Common myeloid progenitor, CD34-positive (primary cell): ENCODE measurements at places on chromosomes 3 and 15.

GRCh38 chr3:118497274-118497673, 537.4 kb downstream of the IGSF11 start:
- DNase-seq = no peak

DNA sequence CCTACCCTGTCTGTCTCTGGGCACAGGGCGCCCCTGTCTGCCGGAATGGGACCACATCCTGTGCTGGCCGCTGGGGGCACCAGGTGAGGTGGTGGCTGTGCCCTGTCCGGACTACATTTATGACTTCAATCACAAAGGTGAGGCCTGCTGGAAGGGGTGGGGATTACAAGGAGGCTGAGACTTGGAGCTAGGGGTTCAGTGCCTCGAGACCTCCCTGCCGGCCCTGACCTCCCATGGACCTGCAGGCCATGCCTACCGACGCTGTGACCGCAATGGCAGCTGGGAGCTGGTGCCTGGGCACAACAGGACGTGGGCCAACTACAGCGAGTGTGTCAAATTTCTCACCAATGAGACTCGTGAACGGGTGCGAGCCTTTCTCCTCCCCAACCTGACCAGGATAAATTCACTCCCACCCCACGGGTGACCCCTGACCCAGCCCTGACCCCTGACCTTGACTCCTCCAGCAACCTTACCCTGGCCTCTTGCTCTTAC, 20.4 kb downstream of the PTH1R start:
- no peak for DNase-seq

DNA sequence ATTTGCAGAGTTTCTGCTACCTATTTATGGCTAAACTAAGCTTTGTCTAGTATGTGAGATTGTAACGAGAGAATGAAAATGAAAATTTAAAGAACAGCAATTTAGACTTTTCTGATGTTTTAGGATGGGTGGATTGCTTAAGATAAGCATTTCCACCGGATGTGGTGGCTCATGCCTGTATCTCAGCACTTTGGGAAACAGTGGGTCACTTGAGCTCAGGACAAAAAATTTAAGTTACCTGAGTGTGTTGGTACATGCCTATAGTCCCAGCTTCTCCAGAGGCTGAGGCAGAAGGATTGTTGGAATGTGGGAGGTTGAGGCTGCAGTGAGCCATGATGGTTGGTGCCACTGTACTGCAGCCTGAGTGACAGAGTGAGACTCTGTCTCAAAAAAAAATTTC, 3.3 kb downstream of the PPP4R2 start:
- peak; percentile 31 for DNase-seq

- DNase-seq = no peak
Measured at GRCh38 chr15:55685286-55685685, 57.7 kb downstream of the PRTG start.

GRCh38 chr3:196966526-196967401, 1.9 kb downstream of the PIGZ start:
- DNase-seq = no peak

DNA sequence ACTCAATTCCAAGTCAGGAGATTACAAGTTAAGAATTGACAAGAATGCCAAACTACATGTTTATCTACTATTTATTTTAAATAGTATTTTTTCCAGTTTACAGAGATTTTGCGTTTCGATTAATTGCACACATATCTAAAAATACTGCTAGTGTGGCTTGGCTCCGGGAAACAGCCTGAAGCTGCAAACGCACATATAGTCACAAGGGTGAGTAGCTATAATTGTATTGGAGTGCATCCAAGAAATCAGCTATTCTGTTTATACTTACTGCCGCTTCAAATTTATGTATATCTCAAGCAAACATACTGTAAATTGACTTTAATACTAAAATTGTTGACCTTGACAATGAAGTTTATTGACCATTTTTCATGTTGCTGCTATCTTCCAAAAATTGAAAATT, 77.0 kb upstream of the PLSCR5 start:
- no peak for DNase-seq

DNA sequence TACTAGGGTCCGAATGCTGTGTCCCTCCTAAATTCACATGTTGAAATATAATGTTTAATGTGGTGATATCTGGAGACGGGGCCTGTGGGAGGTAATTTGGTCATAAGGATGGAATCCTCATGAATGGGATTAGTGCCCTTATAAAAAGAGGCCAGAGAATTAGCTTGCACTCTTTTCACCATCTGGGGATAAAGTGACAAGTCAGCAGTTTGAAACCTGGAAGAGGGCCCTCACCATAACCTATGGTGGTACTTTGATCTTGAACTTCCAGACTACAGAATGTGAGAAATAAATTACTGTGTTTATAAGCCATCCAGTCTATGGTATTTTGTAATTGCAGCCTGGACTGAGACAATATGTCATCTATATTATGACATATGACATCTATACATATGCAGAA, 132.1 kb downstream of the ISL2 start:
- DNase-seq = no peak

DNA sequence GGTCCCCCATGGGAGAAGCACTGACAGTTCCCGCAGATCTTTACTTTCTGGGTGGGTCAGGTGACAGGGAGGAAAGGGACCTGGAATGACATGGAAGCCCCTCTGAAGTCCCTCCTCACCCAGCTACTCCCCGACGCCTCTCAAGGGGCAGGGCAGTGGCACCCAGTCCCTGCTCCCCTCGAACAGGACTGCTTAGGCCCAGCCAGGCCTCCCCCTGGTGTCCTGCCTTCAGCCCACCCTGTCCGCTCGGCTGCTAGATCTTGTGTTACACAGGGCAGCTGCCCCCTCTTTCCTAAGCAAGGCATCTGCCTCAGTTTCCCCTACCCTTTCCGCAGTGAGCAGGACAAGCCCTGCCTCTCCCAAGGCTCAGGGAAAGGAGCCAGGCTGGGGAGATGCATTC, 226.5 kb downstream of the XXYLT1 start:
- DNase-seq = no peak

GRCh38 chr3:11907667-11908660, 61.3 kb upstream of the TAMM41 start:
- no peak for DNase-seq

DNA sequence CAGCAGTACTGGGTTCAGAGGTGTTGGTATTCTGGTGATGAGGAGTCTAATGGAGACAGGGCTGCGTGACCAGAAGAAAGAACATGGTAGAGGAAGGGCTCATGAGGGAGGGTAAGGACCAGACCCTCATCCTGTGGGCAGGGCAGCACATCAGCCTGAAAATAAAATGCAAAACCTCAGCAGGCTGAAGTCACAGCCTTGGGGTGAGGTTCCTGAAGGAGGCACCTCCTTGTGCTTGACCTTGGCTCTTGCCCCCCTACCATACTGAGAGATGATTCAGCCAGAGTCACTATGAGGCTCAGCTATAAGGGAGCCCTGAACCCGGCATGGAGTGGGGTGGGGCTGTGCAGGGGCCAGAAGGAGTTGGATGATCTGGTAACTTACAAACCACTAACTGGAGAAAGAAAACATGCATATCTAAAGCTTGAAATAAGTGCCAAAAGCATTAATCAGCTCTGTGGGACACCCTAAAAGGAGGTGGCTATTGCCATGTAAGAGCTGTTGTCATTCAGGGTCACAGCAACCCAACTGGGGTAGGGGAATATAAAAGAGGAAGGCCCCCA, 60.2 kb downstream of the CORO2B start:
- no peak for DNase-seq

GRCh38 chr3:184347321-184348056, 10.1 kb downstream of the FAM131A start:
- no peak for DNase-seq

DNA sequence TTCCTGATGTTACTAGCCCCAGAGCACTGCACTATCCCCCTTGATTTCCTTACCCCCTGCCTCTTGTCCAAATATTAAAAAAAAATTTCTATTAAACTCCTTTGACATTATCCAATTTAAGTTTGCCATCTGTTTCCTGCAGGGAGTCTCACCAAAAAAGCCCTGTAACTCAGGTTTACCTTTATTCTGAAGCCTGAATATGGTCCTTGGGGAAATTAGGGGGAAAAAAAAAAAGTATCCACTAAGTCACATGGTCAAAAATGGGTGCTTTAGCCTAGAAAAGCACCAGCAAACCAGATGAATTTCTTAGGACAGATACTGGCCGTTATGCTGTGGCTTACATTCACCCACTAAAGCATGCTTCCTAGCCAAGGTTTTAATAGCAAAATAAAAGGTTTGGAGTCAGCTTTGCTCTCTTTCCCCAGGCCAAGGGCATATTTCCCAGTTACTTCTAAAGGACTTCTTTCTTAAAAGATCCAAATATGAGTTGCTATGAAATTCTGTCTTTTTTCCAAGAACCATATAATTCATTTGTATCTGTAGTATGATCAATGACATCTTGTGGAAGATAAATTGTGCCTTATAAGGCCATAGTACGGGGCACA, 394.9 kb downstream of the LSAMP start:
- DNase-seq = no peak

DNA sequence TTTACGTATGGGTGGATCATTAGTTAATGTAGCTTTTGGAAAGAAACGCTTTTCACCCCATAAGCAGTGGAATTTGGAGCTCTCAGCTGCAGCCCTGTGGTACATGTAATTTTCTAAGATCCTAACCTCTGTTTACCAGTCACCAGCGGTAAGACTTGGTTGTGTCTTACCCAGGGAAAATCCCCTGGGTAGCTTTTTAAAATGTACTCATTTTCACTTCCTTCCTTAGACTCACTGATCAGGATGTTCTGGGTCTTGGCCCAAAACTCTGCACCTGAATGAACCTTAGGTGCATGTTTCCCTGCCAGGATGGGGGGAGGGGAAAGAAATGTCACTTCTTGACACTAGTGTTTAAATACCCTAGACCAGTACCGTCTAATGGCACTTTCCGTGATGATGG, 605.2 kb downstream of the MAGI1 start:
- no peak for DNase-seq
